Endothelial cell of umbilical vein (primary cell): ENCODE measurements at places on chromosomes 5 and 9.
A peak's percentile ranks its signal among the peaks of the same experiment; 100 is the strongest.

DNA sequence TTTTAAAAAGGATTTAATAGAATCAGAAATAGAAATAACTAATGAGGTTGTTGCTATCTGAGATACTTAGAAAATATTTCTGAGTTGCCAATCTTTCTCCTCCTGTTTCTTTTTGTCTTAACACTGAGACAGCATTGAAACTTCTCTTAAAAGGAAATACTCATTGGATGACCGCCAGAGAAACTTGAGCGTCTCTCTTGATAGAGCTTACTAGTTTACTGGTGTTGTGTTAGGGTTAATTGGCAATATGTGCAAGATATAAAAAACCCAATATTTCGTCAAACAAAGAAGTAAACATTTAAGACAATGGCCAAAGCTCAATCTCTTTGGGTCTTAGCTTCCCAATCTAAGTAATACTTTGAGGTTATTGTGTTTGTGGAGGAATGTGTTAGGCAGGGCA, 176.4 kb upstream of the CHD1 start:
- no peaks in the 10 kb centered on the region for H3K27me3 ChIP-seq
- peak; percentile 63 for DNase-seq
- H3K4me3 ChIP-seq = no peak overlapping the region

- no peak overlapping the region for H3K27ac ChIP-seq
- DNase-seq = no peak
- no peaks in the 10 kb centered on the region for H3K27me3 ChIP-seq
- no peak overlapping the region for H3K4me3 ChIP-seq
- no peaks in the 10 kb centered on the region for H3K36me3 ChIP-seq
Measured at GRCh38 chr9:108727580-108728111, 128.1 kb downstream of the ACTL7B start.

GRCh38 chr9:136312436-136312835, 8.5 kb upstream of the CCDC187 start:
- peak; percentile 51 for DNase-seq
- H3K4me3 ChIP-seq = no peak overlapping the region
- no peaks in the 10 kb centered on the region for H3K27me3 ChIP-seq
- no peak overlapping the region for H3K27ac ChIP-seq
- H3K4me1 ChIP-seq = no peaks in the 10 kb centered on the region

DNA sequence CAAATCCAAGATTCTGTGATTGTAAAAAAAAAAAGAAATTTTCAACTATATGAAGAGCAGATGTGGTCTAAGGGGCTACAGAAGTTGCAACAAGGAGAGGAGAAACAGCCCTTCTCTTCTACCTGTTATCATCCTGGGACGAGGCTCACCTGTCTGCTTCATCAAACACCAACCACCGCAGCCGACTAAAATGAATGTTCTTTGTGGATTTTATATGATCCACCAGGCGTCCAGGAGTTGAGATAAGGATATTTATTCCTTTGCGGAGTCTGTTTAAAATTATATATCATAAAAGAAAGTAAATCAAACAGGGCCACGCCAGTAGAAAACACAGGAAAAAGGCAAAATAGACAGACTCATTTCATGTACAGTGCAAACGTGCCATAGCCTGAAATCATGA, 21.5 kb downstream of the DDX31 start:
- H3K27ac ChIP-seq = no peak overlapping the region
- peaks cover 15% of the 10 kb centered on the region for H3K36me3 ChIP-seq
- no peak overlapping the region for H3K4me3 ChIP-seq
- no peak for DNase-seq
- no peaks in the 10 kb centered on the region for H3K27me3 ChIP-seq

- no peak overlapping the region for H3K4me3 ChIP-seq
- no peak for DNase-seq
- no peaks in the 10 kb centered on the region for H3K36me3 ChIP-seq
- no peaks in the 10 kb centered on the region for H3K27me3 ChIP-seq
- no peaks in the 10 kb centered on the region for H3K4me1 ChIP-seq
Measured at GRCh38 chr5:11888221-11888620, 16.0 kb downstream of the CTNND2 start.

DNA sequence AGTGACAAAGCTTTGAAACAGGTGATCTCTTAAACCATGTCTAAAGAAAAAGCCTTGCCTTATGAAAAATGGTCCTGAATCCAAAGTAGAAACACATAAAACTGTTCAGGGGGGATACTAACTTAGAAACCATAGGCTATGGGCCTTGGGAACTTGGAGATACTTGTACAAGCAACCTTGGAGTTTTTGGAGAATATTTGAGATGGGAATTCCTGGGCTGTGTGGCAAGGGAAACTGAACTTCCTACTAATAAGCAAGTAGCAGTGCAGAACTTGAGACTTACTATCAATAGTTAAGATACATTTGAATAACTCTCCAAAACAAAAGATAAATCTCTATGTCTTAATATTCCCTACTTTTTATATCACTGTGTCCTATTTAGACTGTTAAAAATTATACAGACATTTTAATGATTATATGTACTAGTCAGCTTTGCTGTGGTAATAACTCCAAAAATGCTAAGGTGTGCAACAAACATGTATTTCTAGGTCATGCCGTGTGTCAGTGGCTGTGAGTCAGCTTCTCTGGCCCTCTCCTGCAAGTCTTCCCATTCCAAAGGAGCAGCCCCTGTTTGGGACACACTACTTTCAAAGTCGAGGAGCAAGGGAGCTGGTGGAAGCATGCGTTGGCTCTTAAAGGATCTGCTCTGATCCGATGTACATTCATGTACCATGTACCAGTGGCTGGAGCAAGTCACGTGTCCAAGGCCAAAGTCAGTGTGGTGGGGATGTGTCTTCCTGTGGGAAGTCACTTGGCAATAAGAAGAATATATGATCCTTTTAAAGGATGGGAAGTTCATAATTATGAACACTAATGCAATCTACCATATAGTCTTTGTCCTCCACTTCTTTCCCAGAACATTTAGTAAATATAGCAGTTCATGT, 39.6 kb downstream of the SNX30 start:
- DNase-seq = no peak
- no peaks in the 10 kb centered on the region for H3K36me3 ChIP-seq
- H3K4me1 ChIP-seq = no peaks in the 10 kb centered on the region
- no peak overlapping the region for H3K4me3 ChIP-seq
- H3K27ac ChIP-seq = no peak overlapping the region
- no peaks in the 10 kb centered on the region for H3K27me3 ChIP-seq
